CD4-positive, CD25-positive, alpha-beta regulatory T cell (primary cell): ENCODE measurements at places on chromosomes 3 and 15.
A peak's percentile ranks its signal among the peaks of the same experiment; 100 is the strongest.

DNA sequence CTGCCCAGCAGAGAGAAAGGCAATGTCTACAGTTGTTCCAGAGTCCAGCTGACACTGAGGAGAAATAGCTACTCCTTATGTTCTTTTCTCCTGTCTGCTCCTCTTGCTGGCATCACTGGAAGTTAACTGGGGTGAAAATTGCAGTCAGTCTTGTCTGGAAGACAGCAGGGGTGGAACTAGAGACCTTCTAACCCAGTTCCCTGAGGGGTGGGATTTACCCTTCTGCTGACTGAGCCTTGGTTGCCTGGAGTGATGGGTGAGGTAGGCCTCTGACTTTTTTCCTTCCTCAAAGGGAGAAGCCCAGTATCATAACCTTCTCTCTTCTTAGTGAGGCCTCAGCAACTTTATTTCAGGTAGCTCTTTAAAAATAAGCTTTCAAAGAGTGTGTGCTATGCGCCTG, 16.2 kb downstream of the ZNF609 start:
- H3K27me3 ChIP-seq, result no peaks in the 10 kb centered on the region
- H3K4me1 ChIP-seq, result no peaks in the 10 kb centered on the region
- no peak for DNase-seq
- no peak overlapping the region for H3K4me3 ChIP-seq

DNA sequence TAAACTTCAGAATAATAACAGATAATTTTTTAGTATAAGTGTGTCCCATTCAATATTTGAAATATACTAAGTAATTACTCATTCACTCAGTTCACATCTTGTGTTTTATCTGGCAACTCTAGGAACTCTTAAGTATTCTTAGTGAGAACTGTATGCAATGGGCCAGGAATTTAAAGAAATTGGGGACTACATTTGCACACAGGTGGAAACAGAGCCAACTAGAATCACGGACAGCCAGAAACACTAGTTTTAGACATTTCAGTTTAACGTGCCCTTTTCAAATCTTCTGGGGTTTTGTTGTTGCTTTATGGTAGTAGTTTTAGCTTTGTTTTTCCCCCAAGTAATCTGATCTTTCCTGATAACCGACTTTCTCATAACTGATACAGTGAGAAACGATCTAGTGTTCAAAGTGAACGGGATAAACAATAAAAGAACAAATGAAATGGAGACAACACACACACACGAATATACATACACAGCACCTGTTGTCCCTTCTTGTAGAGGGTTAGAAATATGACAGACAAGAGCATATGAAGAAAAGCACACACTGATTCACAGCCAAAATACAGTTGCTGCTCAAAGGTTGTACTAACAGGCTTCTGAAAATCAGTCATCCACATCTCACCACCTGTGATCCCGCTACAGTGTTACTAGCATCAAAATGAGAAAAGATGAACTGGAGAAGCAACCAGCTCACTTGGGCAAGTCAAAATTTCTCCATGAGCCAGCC, 167.0 kb downstream of the FMN1 start:
- H3K27me3 ChIP-seq, result no peaks in the 10 kb centered on the region
- no peaks in the 10 kb centered on the region for H3K4me1 ChIP-seq
- no peak overlapping the region for H3K4me3 ChIP-seq
- no peak overlapping the region for H3K27ac ChIP-seq
- H3K36me3 ChIP-seq, result no peaks in the 10 kb centered on the region
- no peak for DNase-seq

- peaks cover 19% of the 10 kb centered on the region for H3K4me1 ChIP-seq
- peaks cover 46% of the 10 kb centered on the region for H3K36me3 ChIP-seq
- no peaks in the 10 kb centered on the region for H3K27me3 ChIP-seq
- no peak for DNase-seq
- peak overlapping the region; percentile 60 for H3K27ac ChIP-seq
These were observed 90.8 kb downstream of the CRTC3 start for GRCh38 chr15:90620379-90621067.

GRCh38 chr3:49642708-49643145, 31.4 kb upstream of the APEH start:
- no peaks in the 10 kb centered on the region for H3K27me3 ChIP-seq
- DNase-seq, result no peak
- no peaks in the 10 kb centered on the region for H3K4me1 ChIP-seq
- H3K4me3 ChIP-seq, result no peak overlapping the region

DNA sequence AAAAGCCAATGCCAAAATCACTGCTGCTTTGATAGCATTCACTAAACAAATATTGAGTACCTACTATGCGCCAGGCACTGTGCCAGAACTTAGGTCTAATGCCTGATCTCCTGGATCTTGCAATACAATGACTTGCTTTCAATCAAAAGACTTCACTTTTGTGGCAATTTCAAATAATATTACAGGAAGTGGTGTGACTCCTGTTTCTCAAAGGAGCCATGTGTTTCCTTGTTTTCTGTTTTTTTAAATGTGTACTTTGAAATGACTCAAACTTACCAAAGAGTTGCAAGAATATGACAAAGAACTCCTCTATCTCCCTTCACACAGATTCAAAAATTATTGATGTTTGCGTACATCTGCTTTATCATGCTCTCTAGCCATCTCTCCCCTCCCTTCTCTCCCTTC, 18.3 kb downstream of the OSBPL10 start:
- no peaks in the 10 kb centered on the region for H3K27me3 ChIP-seq
- H3K4me1 ChIP-seq, result no peaks in the 10 kb centered on the region

GRCh38 chr3:63961891-63962290, 49.7 kb upstream of the SCAANT1 start:
- no peaks in the 10 kb centered on the region for H3K27me3 ChIP-seq
- H3K27ac ChIP-seq, result no peak overlapping the region
- peak; percentile 73 for DNase-seq
- H3K4me1 ChIP-seq, result peaks cover 15% of the 10 kb centered on the region
- no peaks in the 10 kb centered on the region for H3K36me3 ChIP-seq

DNA sequence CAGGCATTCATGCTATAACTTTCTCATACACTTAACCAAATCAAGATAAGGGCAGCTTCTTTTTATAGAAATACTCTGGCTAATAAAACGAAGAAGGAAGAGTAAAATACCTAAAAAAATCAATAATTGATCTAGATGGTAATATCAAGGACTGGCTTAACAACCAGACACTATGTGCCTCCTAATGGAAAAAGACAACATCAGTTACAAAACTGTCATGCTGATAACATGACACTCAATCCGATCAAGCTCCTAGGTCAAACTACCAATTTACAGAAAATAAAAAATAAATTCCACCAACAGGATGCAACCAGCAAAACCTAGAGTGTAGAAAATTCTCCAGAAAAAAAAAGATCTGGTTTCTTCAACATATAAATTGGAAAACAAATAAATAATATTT, 634.6 kb downstream of the IGSF11 start:
- no peak overlapping the region for H3K27ac ChIP-seq
- no peak overlapping the region for H3K4me3 ChIP-seq
- H3K4me1 ChIP-seq, result no peaks in the 10 kb centered on the region
- no peak for DNase-seq
- no peaks in the 10 kb centered on the region for H3K27me3 ChIP-seq

GRCh38 chr15:52115598-52116427, 3.2 kb upstream of the BCL2L10 start:
- H3K4me3 ChIP-seq, result no peak overlapping the region
- no peak for DNase-seq
- H3K4me1 ChIP-seq, result peaks cover 9% of the 10 kb centered on the region
- no peaks in the 10 kb centered on the region for H3K27me3 ChIP-seq
- H3K27ac ChIP-seq, result no peak overlapping the region

DNA sequence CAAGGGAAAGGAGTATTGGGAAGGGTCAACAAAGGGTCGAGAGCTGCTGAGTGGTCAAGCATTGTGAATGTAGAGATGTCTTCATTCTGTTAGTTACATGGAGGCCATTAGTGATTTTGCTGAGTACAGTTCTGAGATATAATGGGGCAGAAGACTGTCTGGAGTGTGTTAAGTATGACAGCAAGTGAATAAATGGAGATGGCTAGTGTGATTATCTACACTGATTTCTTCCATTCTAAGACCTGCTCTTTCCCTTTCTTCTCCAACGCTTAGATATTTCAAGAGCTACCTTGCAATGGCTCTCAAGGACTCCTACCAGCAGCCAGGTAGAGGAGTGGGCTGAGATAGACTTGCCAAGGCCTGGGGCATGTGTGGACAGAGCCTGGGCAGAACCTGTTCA, 216.5 kb downstream of the MFSD1 start:
- H3K36me3 ChIP-seq, result no peaks in the 10 kb centered on the region
- no peak overlapping the region for H3K27ac ChIP-seq
- no peak overlapping the region for H3K4me3 ChIP-seq
- no peaks in the 10 kb centered on the region for H3K27me3 ChIP-seq

GRCh38 chr15:49383266-49383665, 39.8 kb upstream of the FGF7 start:
- H3K4me1 ChIP-seq, result no peaks in the 10 kb centered on the region
- no peak for DNase-seq
- H3K27me3 ChIP-seq, result peaks cover 3% of the 10 kb centered on the region
- no peak overlapping the region for H3K4me3 ChIP-seq
- no peak overlapping the region for H3K27ac ChIP-seq

DNA sequence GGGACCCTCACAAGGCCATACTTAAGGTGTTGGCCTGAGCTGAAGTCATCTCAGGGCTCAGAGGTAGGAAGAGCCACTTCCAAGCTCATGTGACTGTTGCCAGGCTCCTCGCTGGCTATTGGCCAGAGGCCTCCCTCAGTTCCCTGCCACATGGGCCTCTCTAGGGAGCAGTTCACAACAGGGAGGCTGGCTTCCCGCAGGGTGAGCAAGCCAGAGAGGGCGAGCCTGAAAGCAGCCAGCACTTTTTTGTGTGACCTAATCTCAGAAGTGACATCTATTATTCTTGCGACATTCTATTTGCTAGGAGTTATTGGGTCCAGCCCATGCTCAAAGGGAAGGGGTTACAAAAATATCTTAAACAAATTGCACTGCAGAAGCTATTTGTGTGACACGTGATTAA, 201.4 kb downstream of the SSR3 start:
- no peaks in the 10 kb centered on the region for H3K4me1 ChIP-seq
- H3K36me3 ChIP-seq, result no peaks in the 10 kb centered on the region
- H3K27me3 ChIP-seq, result peaks cover 2% of the 10 kb centered on the region
